ENCODE measurements at places on chromosomes 7 and 10.

DNA sequence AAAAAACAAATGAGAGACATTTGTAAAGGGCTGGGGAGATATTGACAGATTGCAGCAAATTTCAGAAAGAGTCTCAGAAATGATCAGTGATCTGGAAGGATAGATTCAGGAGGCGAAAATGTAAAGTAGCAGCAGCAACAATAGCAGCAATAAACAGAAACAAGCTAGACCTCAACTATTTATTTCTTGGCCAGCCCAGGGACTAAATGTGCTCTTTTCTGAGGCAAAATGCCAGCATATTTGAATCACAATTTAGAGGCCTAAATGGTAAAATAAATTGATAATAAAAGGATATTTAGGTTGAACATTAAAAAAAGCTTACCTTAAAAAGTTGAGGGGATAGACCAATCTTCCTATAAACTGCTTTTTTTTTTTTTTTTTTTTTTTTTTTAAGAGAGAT, 134.6 kb upstream of the ITGB1 start:
- DNase-seq = no peak

DNA sequence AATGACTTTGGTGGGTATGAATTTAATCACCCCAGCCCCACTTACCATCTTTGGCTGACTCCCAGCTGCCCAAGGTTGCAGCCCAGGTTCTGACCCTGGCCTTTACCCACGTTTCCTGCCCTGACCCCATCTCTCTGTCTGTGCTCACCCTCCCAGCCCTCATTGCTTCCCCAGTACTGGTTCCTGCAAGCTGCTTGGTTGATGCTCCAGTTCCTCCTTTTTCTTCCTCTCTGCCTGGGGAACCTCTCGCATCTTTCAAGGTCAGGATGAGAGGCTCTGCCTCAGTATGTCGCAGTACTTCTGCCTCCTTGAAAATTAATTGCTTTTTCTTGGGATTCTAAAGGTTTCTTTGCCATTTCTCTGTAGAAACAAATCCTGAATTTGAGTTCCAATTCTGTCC, 263.8 kb upstream of the ZNF32 start:
- no peak for DNase-seq

DNA sequence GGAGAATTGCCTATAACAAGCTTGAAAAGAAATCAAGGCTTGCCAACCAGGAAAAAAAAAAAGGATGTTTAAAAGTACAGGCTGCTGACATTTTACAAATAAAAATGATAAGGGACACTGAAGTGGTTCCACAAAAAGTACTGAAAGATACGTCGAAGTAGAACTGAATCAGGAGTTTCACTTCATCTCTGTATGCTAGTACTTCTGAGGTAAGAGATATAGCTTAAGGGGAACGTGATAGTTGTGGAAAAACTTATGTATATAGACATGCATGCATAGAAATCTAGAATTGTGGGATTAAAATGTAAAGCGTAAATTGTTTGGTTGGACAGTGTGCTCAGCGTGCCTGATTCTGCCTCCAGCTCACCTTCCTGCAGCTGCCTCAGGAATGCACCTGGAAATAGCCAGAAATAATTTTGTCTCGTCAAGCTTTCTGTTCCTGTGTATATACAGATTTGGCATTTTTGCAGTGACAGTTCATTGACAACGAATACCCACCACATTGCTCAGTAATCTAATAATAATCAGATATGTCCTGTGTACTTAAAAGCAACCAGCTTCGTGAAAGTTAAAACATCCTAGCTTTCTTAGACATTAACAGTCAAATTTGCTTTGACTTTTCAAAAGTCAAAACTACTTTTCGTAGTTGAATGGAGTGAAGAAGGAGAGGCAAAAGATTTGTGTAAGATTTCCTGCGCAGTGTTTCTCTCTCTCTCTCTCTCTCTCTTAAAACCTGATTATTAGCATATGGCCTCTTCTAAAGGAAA, 1.4 kb downstream of the SOSTDC1 start:
- DNase-seq = no peak

GRCh38 chr7:14424675-14425074, 435.2 kb upstream of the ETV1 start:
- DNase-seq = no peak

DNA sequence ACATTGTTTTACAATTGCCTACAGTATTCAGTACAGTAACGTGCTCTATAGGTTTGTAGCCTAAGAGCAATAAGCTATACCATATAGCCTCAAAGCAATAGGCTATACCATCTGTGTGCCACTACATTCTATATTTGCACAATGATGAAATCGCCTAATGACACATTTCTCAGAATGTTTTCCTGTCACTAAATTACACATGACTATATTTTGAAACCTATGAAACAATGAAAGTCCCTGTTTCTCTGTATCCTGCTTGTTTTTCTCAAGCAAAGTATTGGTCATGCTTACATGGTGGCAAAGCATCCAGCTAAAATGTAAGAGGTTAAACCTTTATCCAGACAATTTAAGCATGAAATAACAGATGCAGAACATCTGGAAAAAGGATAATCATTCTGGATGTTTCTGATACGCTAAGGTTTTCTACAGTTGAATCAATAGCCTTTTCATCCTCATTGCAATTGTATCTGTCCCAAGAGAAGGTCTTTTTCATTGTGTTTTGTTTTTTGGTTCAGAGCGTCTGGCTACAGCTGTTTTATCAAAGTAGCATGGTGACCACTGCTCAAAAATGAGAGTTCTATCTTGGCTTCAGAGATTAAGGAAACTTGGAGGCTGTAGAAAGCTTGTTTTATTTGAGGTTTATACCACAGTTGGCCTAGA, 81.7 kb downstream of the CSTF2T start:
- no peak for DNase-seq

- no peak for DNase-seq
Observed at GRCh38 chr10:128500642-128501041, 374.4 kb upstream of the MKI67 start.

DNA sequence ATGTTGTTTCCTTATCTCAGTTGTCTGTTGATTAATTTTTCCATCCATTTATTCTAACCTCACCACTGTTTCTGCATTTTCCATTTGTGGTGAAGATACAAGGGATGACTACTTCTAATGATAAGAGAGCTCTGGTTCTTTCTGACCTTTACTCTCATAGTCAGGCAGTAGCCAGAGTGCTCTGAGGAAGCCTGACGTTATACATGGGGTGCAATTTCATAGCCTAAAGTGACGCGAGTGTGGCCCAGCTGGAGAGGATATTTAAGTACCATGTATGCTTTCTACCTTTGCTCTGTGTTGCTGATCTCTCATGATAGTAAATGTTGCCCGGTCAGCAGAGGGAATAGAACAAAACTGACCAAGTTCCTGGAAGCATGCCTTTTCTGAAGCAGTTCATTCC, 33.9 kb upstream of the CYCS start:
- DNase-seq = no peak

- peak; percentile 19 for DNase-seq
Observed at GRCh38 chr10:77041636-77042258, 595.9 kb downstream of the KCNMA1 start.

GRCh38 chr10:19500959-19501358, 315.3 kb upstream of the PLXDC2 start:
- DNase-seq = no peak

- DNase-seq = no peak
Observed at GRCh38 chr7:98456866-98457265, 56.0 kb upstream of the BAIAP2L1 start.

- DNase-seq = no peak
Observed at GRCh38 chr7:98329791-98330373, 48.4 kb downstream of the BRI3 start.

DNA sequence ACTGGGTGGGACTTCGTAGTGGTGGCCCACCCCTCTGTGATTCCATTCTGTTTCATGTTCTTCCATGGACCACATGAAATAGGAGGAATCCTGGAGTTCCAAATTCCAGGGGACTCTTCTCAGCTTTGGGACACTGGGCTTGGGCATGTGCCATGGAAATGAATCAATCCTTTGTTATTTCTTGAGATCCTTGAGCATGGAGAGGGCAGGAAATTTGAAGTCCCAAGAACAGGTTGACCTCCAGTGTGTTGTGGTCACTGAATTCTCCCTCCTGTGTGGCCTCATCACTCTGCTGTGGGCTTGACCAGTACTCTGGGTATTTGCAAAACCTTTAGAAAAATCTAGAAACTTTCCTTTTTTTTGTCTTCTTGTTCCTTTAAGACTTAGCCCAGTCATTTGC, 22.7 kb downstream of the TACR2 start:
- DNase-seq = no peak

DNA sequence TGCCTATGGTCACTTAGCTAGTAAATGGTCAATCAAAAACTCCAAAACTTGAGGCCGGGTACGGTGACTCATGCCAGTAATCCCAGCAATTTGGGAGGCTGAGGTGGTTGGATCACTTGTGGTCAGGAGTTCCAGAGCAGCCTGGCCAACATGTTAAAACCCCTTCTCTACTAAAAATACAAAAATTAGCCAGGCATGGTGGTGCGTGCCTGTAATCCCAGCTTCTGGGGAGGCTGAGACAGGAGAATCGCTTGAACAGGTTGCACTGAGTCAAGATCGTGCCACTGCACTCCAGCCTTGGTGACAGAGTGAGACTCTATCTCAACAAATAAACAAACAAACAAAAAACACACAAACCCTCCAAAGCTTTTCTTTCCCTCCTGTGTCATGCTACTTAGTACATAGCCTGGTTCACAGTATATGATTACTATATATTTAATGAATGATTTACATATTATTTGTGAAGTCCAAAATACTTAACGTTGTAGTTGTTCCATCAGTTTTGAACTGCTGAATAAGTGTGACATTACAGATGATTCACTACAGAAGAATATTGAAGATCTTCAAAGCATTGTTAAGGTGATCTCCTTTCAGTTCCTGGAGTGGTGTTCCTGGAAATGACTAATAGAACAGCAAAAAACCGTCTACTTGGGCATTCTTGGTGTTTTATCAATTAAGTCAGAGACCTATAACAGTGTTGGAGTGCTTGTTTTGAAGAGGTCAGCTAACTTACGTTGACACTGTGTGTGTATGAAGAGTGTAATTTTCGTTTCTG, 72.9 kb downstream of the ADK start:
- DNase-seq = no peak
